A673 (cell line): ENCODE measurements at places on chromosomes 5 and 9. TPM values are rescaled to one million over a fixed set of nuclear protein-coding genes. Genes with fewer than 3 reads are reported as not detected.

- no peaks in the 10 kb centered on the region for H3K36me3 ChIP-seq
- no peak overlapping the region for H3K4me3 ChIP-seq
- no peaks in the 10 kb centered on the region for H3K4me1 ChIP-seq
- peaks cover 8% of the 10 kb centered on the region for H3K27me3 ChIP-seq
Measured at GRCh38 chr9:94717761-94718160, 8.7 kb upstream of the AOPEP start.

DNA sequence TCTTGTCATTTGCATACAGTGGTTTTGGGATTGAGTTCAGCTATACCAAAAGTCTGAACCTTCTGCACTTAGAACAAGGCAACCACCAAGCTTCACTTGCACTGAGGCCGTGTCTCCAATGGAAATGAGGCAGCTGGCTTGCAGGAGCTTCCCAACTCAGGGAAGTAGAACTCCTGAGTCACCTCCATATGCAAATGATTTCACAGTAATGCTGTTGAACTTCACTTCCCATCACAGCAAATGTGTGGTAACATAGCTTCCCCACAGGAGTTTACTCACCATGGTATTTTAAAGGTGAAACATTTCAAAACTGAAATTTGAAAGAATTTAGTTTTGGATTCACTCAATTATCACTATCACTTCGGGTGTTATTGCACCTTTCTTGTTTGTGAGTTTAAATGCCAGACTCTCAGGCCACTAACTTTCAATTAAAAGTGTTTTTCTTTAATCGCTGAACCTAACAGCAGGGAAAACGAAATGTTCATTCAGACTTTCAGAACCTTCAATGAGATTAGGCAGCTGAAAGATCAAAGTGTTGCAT lies 9.0 kb downstream of the CD274 start:
- H3K27ac ChIP-seq: no peak overlapping the region
- no peaks in the 10 kb centered on the region for H3K27me3 ChIP-seq
- no peak overlapping the region for H3K4me3 ChIP-seq
- no peaks in the 10 kb centered on the region for H3K36me3 ChIP-seq
- no peak for DNase-seq
- H3K4me1 ChIP-seq: no peaks in the 10 kb centered on the region

SLC6A18 gene
- not detected in 2 replicates for total RNA-seq

- no peaks in the 10 kb centered on the region for H3K4me1 ChIP-seq
- no peaks in the 10 kb centered on the region for H3K27me3 ChIP-seq
- DNase-seq: peak; percentile 81
- H3K27ac ChIP-seq: no peak overlapping the region
- H3K36me3 ChIP-seq: no peaks in the 10 kb centered on the region
Measured at GRCh38 chr5:33997331-33997983, 10.4 kb downstream of the AMACR start.

GRCh38 chr9:131971482-131972074 lies 108.1 kb downstream of the MED27 start:
- H3K4me1 ChIP-seq: no peaks in the 10 kb centered on the region
- no peak for DNase-seq
- H3K27me3 ChIP-seq: no peaks in the 10 kb centered on the region
- H3K36me3 ChIP-seq: no peaks in the 10 kb centered on the region

- DNase-seq: peak; percentile 72
- no peak overlapping the region for H3K4me3 ChIP-seq
- H3K27me3 ChIP-seq: peaks cover 12% of the 10 kb centered on the region
- peaks cover 3% of the 10 kb centered on the region for H3K4me1 ChIP-seq
Measured at GRCh38 chr5:42912184-42912798, 100.6 kb upstream of the SELENOP start.

PTGES gene
- 0.80 and 1.4 TPM in 2 replicates for total RNA-seq

- no peak for DNase-seq
- H3K27me3 ChIP-seq: no peaks in the 10 kb centered on the region
- no peak overlapping the region for H3K4me3 ChIP-seq
- no peaks in the 10 kb centered on the region for H3K36me3 ChIP-seq
- H3K4me1 ChIP-seq: no peaks in the 10 kb centered on the region
Measured at GRCh38 chr9:2934883-2935282, 91.0 kb upstream of the PUM3 start.

- no peak overlapping the region for H3K4me3 ChIP-seq
- no peaks in the 10 kb centered on the region for H3K4me1 ChIP-seq
- no peaks in the 10 kb centered on the region for H3K27me3 ChIP-seq
- peak; percentile 32 for DNase-seq
- H3K27ac ChIP-seq: no peak overlapping the region
Measured at GRCh38 chr5:96017951-96018350, 56.3 kb upstream of the ELL2 start.

- no peaks in the 10 kb centered on the region for H3K4me1 ChIP-seq
- H3K36me3 ChIP-seq: no peaks in the 10 kb centered on the region
- H3K4me3 ChIP-seq: no peak overlapping the region
- DNase-seq: no peak
- no peaks in the 10 kb centered on the region for H3K27me3 ChIP-seq
Measured at GRCh38 chr5:143168171-143168741, 235.2 kb downstream of the NR3C1 start.

ZNF367 gene
- total RNA-seq: 14.6 and 14.9 TPM in 2 replicates

- H3K4me1 ChIP-seq: no peaks in the 10 kb centered on the region
- peaks cover 40% of the 10 kb centered on the region for H3K27me3 ChIP-seq
- no peaks in the 10 kb centered on the region for H3K36me3 ChIP-seq
- H3K27ac ChIP-seq: no peak overlapping the region
- H3K4me3 ChIP-seq: no peak overlapping the region
Measured at GRCh38 chr5:146680846-146681584, 165.0 kb upstream of the GPR151 start.

- H3K27me3 ChIP-seq: no peaks in the 10 kb centered on the region
- no peak for DNase-seq
- H3K4me1 ChIP-seq: no peaks in the 10 kb centered on the region
- H3K27ac ChIP-seq: no peak overlapping the region
- no peaks in the 10 kb centered on the region for H3K36me3 ChIP-seq
Measured at GRCh38 chr5:33400675-33401074, 40.1 kb upstream of the TARS1 start.

- no peaks in the 10 kb centered on the region for H3K27me3 ChIP-seq
- no peak for DNase-seq
- H3K4me3 ChIP-seq: peak overlapping the region; percentile 95
- H3K27ac ChIP-seq: peak overlapping the region; percentile 9
- H3K36me3 ChIP-seq: no peaks in the 10 kb centered on the region
- peaks cover 71% of the 10 kb centered on the region for H3K4me1 ChIP-seq
Measured at GRCh38 chr9:33164138-33164809, 2.9 kb downstream of the B4GALT1 start.

FYB1 gene
- total RNA-seq: not detected in 2 replicates

- H3K27me3 ChIP-seq: no peaks in the 10 kb centered on the region
- no peaks in the 10 kb centered on the region for H3K36me3 ChIP-seq
- H3K4me1 ChIP-seq: no peaks in the 10 kb centered on the region
Measured at GRCh38 chr9:133971121-133971951, 20.8 kb downstream of the VAV2 start.

TRAF1 gene
- 0.73 and 0.85 TPM in 2 replicates for total RNA-seq
